Fibroblast of skin of scalp (primary cell): ENCODE measurements at places on chromosomes 6 and 20.

DNA sequence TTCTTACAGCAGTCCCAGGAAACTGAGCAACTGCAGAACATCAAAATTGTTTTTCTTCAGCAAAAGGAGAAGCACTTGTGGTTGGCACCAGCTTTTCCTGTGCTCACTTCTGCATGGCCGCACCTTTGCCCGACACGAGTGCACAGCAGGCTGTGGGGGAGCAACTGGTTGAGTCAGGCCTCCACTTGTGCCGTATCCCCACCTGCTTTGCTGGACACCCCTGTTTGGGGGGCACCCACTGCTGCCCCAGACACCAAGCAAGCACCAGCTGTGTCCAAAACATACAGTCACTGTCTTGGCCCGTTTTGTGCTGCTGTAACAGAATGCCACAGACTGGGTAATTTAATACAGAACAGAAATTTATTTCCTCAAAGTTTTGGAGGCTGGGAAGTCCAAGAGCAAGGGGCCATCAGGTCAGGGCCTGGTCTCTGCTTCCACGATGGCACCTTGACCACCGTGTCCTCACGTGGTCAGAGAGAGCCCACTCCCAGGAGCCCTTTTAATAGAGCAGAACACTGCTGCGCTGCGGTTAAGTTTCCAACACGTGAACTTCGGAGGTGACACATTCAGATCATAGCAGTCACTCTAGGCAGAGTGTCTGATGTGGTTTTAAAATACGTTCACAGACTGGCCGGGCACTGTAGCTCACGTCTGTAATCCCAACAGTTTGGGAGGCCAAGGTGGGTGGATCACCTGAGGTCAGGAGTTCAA lies 8.7 kb upstream of the GMEB2 start:
- no peak for DNase-seq

GRCh38 chr6:51675020-51675921 lies 412.1 kb downstream of the PKHD1 start:
- no peak for DNase-seq

GRCh38 chr6:20135677-20136268 lies 76.5 kb downstream of the MBOAT1 start:
- no peak for DNase-seq

GRCh38 chr6:38337819-38338465 lies 301.8 kb downstream of the BTBD9 start:
- peak; percentile 95 for DNase-seq

DNA sequence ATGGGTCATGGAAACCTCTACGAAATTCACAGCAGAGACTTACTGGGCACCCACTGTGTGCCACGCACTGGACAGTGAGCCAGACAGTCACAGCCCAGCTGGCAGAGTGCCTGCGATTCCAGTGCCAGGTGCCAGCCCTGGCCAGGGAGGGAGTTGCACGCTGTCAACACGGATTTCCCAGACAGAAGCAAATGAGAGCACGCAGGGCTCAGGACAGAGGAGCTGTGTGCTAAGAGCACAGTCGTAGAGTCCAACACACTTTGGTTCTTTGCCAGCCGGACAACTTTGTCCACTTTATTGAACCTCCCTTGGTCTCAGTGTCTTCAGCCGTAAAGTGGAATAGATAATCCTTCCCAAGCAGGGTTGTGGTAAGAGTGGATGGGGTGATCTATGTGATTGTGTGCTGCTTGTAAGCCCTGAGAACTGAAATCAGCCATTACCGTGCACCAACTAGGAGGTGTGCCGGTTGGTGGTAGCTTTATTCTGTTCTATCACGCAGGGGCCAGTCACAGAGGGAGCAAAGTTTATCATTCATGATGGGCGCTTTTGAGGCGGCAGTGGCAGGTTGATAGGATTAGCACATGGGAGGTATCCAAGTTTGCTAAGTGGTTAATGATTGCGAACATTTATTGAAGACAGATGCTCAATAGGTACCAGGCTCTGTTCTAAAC lies 40.6 kb downstream of the SIRPA start:
- no peak for DNase-seq

DNA sequence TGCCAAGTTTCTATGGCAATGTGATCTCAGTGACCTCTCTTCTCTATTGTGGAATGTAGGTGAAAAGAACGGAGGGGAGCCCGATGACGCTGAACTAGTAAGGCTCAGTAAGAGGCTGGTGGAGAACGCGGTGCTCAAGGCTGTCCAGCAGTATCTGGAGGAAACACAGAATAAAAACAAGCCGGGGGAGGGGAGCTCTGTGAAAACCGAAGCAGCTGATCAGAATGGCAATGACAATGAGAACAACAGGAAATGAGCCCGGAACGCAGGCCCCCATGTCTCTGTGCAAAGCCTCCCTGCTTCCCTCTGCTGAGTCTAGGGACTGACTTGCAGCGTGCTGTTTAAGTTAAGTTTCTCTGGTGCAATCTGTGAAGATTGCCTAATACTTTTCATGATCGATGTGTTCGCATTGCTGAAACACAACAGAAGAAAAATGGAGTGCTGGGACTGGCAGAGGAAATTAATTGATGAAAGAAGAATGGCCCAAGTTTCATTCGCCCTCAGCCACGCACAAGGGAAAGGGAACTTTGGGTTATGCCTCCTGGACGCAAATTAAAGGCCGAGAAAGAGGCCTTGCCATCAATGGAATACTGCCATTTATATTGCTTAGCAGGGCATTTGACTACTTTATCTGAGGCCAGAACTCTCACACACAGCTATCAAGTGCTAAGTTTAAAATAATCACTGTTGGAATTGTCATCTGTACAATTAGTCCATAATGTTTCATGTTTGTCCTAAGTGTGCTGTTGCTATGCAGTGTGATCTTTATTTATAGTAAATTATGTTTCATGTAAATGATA lies 146.4 kb downstream of the AKAP7 start:
- no peak for DNase-seq

DNA sequence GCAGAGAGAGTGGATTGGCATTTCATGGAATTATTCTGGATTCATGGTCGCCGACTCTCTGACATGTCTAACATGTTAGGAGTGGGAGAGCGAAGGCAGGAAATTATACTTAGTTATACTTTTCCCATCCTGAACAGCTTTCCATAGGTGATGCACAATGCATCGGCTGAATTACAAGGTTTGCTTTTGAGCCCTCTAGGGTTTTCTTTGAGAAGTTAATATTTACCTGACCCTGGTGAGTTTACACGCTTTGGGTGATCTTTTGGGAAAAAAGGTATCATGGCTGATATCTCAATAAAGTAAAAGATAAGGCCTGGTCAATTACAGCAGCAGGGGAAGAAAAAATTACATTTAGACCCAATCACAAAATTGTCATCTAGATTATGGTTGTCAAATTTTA lies 14.0 kb upstream of the NKX2-2 start:
- DNase-seq = no peak

DNA sequence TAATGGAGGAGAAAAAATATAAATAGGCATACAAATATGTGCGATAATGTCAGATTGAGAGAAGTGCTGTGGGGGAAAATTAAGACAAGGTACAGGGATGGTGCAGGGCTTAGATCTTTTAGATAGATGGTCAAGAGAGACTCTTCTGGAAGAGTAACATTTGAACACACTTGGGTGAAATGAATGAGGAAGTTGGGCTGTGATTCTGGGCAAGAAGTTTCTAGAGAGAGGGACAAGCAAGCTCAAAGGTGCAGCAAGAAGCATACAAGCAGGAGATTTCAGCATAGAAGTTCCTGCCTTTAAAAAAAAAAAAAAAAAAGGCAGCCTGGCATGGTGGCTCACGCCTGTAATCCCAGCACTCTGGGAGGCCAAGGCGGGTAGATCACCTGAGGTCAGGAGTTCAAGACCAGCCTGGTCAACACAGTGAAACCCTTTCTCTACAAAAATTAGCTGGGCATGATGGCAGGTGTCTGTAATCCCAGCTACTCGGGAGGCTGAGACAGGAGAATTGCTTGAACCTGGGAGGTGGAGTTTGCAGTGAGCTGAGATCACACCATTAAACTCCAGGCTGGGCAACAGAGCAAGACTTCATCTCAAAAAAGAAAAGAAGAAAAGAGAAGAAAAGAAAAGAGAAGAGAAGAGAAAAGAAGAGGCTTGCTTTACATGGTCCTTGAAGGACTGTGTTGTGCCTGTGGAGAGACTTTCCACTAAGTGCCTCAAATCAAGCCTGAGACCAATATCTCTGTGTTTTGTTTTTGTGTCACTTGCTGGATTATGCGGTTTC lies 9.7 kb upstream of the CD83 start:
- no peak for DNase-seq

GRCh38 chr20:57867181-57867803 lies 157.5 kb upstream of the PMEPA1 start:
- DNase-seq = no peak

DNA sequence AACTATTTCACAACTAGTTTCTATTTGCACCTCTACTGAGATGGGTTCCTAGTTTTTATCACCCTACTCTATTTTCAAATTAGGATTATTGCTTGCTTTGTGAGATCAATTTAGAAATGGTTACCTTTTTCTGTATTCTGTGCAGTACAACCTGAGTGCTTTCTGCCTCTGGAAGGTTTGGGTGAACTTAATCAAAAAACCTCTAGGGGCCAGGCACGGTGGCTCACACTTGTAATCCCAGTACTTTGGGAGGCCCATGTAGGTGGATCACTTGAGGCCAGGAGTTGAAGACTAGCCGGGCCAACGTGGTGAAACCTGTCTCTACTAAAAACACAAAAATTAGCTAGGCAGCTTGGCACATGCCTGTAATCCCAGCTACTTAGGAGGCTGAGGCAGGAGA lies 63.3 kb downstream of the SCAF8 start:
- no peak for DNase-seq

GRCh38 chr6:88380618-88381288 lies 214.6 kb upstream of the CNR1 start:
- no peak for DNase-seq

DNA sequence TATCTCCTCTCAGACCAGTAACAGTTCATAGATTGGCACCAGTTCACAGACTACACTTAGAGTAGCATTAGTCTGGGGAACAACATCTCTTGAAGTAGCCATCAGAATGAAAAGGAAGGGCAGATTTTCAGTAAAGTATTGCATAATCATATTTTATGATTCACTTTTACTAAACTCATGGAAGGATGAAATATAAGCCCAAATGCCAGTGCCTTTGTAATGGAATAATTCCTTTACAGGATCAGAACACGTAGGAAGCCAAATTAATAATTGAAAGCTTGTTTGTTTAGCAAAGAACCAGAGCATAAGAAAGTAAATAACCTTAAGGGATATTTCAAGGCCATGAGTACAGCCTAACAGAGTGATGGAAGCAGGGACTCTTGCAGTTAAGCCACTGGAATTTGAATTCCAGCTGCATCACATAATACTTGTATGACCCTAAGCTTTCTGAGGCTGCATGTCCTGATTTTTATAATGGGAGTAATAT lies 11.4 kb upstream of the LOC128125822 start:
- DNase-seq = peak; percentile 18

DNA sequence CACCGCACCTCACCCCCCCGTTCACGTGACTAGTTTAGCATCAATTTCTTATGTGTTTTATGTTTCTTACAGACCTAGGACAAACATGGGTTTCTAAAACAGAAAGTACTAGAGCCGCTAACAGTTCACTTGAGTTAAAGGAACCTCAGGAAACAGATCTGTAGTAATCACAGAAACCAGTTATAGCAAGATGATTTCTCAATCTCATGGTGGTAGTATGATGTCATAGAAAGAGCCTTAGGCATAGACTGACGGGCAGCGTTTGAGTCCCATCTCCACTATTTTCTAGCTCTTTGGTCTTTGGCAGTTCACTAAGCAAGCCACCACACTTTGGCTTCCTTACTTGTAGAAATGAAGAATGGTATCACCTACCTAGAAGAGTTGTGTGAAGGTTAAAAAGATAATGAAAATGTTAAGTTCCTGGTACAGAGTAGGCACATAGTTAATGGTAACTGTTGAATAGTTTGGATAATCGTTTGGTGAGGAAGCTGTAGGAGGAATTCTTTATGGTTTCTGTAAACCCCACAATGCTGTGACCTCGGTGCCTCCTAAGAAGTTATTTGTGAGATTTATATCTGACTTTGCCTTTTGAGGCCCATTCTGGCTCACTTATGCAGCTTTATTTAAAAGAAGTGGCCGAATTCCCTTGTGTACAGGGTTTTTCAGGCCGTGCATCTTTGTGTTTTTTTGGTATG lies 21.3 kb downstream of the CTNNBL1 start:
- DNase-seq = peak; percentile 42

- no peak for DNase-seq
Measured at GRCh38 chr6:34202329-34203201, 34.1 kb upstream of the HMGA1 start.

DNA sequence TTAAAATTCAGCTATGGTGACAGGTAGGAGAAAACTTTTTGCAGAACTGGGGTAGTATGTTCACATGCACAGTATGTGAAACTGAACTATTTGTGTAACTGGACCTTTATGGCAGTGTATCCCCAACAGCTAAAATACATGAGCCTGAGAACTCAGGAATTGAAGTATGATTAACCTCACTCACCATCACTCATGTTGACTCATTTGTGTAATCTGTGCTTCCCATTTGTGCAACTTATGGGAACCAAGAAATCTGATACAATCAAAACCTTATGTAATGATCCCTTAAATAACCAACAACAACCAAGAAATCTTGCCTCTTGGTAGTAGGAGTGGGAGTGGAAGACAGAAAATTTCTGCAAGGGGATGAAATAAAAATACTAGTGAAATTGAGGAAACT lies 674.9 kb downstream of the HDGFL1 start:
- peak; percentile 26 for DNase-seq

GRCh38 chr6:107805504-107805903 lies 18.6 kb downstream of the SCML4 start:
- DNase-seq = no peak

GRCh38 chr6:117548797-117549301 lies 53.5 kb downstream of the GOPC start:
- DNase-seq = peak; percentile 40

- DNase-seq = no peak
Measured at GRCh38 chr6:96450770-96451130, 70.9 kb upstream of the UFL1 start.

GRCh38 chr6:90928051-90928450 lies 341.2 kb upstream of the MAP3K7 start:
- DNase-seq = no peak

GRCh38 chr20:37417617-37418467 lies 71.9 kb downstream of the SRC start:
- DNase-seq = peak; percentile 57

GRCh38 chr20:20211274-20211987 lies 156.5 kb upstream of the INSM1 start:
- peak; percentile 26 for DNase-seq

GRCh38 chr6:167130008-167130677 lies 7.2 kb downstream of the CCR6 start:
- no peak for DNase-seq
